Amygdala (tissue), 56 donors: ENCODE measurements at places on chromosomes 11 and 22.
A peak's percentile ranks its signal among the peaks of the same experiment; 100 is the strongest.

GRCh38 chr11:100867606-100868005 is 180.5 kb downstream of the ARHGAP42 start:
- DNase-seq, result no peak

DNA sequence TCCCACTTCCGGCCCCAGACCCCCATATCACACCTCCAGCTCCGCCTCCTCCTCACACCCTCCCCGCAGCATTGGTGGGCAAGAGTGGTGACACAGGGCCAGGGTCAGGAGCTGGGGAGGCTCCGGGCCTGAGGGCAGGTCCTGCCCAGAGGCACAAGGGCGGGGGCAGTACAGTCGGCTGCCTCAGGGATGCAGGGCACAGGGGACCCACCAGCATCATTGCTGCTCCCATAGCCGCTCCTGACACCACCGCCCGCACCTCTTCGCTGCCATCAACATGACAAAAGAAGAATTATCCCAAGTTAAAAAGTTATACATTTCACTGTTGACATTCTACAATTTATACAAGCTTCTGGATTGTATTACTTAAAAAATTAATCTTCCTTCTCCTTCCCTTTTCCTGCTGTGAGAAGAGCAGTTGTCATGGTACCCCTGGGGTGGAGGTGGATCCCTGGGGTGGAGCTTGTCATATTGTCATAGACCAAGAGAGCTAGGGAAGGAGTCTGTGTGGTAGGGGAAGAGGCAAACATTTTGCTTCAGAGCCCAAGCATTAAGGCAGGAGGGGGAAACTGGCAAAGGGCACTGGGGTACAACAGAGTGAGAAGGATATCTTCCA is 4.1 kb downstream of the SBF2 start:
- no peak for DNase-seq

DNA sequence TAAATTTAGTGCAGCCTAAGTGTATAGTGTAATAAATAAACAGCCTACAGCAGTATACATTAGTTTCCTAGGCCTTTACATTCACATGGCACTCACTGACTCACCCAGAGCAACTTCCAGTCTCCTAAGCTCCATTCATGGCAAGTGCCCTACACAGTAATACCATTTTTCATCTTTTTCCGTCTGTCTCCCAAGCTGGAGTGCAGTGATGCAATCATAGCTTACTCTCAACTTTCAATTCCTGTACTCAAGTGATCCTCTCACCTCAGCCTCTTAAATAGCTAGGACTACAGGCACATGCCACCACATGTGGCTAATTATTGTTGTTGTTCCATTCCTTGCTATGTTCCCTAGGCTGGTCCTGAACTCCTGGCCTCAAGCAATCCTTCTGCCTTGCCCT is 54.4 kb downstream of the FCHSD2 start:
- no peak for DNase-seq

GRCh38 chr11:72520815-72521214 is 86.5 kb upstream of the CLPB start:
- DNase-seq, result no peak

GRCh38 chr22:47111626-47112581 is 349.5 kb downstream of the TBC1D22A start:
- no peak for DNase-seq

GRCh38 chr22:19785461-19786263 is 25.1 kb downstream of the TBX1 start:
- no peak for DNase-seq

- peak; percentile 6 for DNase-seq
These were observed at the start of gene SYT13 for GRCh38 chr11:45285930-45286632. Gene SYT13, minus strand, starts transcription at chr11:45286341. Its CDS starts 134 bp downstream, at chr11:45286207.

DNA sequence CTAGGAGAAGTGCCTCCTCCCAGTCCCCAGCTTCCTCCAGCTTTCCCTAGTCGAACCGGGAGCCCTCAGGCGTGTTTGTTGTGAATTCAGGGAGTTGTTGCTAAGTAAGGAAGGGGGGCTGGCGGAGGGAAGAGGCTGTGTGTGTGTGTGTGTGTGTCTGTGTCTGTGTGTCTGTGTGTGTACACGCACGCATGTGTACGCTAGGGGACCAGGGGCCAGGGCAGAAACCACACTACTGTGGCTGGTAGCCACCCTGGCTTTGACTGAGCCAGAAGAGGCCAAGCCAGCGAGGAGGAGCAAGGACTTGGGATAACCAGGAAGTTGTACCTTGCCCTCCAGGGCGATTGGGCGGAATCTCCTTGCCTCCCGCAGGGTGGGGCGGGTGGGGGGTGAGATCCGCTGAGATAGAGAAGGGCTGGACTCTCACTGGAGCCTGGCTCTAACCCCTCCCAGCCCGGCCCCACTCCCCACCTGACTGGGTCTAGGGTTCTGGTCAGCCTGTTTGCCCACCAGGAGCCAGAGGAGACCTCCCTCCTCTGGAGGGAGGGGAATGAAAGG is 7.5 kb downstream of the BCL9L start:
- no peak for DNase-seq

GRCh38 chr11:29162491-29162890 is 854.3 kb downstream of the KCNA4 start:
- no peak for DNase-seq

- no peak for DNase-seq
These were observed 41.1 kb downstream of the OSBPL5 start for GRCh38 chr11:3123761-3124733.

GRCh38 chr11:32137263-32137662 is 46.4 kb downstream of the RCN1 start:
- no peak for DNase-seq

DNA sequence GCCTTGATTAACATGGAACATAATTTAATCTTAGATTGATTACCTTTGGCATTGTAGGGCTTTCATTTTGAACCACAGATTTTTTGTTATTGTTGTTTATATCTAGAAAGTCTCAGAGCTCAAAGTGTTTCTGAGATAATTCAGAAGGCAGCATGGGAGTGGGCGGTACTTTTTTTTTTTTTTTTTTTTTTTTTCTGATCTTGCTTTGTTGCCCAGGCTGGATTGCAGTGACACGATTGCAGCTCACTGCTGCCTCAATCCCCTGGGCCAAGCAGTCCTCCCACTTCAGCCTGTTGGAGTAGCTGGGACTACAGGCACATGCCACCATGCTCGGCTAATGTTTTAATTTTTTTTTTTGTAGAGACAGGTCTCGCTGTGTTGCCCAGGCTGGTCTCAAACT is 21.5 kb downstream of the CAT start:
- DNase-seq, result no peak

GRCh38 chr11:95911369-95911759 is 12.5 kb downstream of the MTMR2 start:
- no peak for DNase-seq

DNA sequence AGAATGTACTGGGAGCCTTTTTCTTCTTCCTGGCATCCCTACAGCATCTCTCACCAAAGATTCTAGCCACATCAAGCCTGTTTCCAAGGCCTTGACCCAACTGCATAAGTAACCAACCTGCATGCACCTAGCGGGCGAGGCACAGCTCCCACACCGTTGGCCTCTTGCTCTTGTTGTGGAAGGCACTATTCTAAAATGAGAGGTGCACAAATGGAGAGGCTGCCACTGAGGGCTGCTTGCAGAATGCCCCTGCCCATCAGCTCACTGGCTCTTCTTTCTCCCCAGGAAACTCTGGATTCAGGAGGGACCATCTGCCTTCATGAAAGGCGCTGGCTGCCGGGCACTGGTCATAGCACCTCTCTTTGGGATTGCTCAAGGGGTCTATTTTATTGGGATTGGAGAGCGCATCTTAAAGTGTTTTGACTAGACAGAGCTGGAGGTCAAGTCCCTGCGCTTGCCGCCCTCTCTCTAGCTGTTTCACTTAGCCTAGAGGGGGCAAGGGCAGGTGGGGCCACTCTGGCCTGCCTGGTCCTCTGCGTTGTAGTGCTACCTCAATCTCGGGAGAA is 26.6 kb downstream of the SLC25A18 start:
- DNase-seq, result no peak

DNA sequence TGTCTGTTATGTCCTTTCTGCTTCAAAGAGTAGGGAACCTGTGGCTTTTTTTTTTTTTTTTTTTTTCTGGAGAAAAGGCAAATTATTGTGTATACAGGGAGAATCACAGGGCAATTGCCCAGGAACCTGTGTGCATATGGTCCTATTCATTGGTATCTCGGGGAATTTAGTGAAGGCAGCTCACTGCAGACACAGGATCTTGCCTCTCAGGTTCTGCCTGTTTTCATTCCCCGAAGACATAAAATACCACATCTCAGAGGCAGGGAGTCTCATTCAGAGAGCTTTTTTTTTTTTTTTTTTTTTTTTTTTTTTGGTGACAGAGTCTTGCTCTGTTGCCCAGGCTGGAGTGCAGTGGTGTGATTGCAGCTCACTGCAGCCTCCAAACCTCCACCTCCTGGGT is 88.3 kb downstream of the OSBP2 start:
- no peak for DNase-seq

GRCh38 chr11:69376155-69377028 is 82.4 kb downstream of the MYEOV start:
- no peak for DNase-seq

DNA sequence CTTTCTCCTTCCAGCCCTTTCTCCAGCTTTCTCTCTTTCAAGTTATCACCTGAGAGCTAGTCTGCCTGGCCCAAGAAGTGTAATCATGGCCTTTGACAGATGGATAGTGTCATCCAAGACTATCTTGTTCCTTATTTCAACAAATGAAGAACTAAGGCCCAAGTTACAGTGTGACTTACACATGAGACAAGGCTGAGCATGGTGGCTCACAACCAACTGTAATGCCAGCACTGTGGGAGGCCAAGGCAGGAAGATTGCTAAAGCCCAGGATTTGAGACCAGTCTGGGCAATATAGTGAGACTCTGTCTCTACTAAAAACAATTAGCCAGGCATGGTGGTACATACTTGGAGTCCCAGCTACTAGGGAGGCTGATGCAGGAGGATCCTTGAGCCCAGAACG is 3.7 kb upstream of the RANGAP1 start:
- no peak for DNase-seq

DNA sequence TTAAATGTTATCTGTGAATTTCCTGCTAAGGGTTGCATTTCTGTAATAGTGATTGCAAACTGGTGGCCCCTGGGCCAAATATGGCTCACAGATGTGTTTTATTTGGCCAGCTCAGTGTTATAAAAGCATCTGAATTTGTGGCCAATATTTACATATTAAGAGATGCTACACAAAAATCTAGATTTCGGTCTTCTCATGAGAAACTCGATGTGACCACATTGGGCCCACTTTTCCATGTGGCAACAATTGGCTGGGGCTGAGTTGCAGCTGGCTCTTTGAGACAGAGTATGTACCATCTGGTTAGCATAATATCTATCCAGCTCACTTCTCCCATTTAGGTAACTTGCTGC is 244.5 kb upstream of the POU2AF2 start:
- no peak for DNase-seq

GRCh38 chr11:19105011-19105410 is 12.0 kb upstream of the ZDHHC13 start:
- DNase-seq, result no peak

DNA sequence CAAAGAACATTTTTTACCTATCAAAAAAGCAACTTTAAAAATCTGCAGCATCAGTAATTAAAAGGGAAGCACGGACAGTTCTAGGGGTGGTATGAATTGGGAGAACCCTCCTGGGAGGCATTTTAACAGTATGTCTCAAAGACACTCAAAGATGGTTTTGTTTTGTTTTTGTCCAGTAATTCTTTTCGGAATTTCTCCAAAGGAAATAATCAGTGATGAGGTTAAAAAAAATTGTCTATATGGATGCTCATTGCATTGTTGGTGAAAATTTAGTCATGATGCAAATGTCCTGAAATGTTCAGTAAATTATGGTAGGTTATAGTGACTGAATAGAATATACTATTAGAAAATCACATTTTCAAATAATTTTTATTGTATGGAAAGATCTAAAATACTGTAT is 115.1 kb downstream of the ATXN10 start:
- no peak for DNase-seq

- no peak for DNase-seq
These were observed 42.2 kb upstream of the INCENP start for GRCh38 chr11:62081378-62082291.

- DNase-seq, result no peak
These were observed at the start of gene MAPK11 for GRCh38 chr22:50269970-50270665. Gene MAPK11, minus strand, starts transcription at chr22:50270380. Its CDS starts 88 bp downstream, at chr22:50270292.

GRCh38 chr11:116226731-116227130 is 546.1 kb downstream of the BUD13 start:
- no peak for DNase-seq

GRCh38 chr11:64893194-64894069 is 15.0 kb upstream of the EHD1 start:
- DNase-seq, result no peak

GRCh38 chr11:74957937-74958629 is 9.0 kb downstream of the SPCS2 start:
- no peak for DNase-seq

DNA sequence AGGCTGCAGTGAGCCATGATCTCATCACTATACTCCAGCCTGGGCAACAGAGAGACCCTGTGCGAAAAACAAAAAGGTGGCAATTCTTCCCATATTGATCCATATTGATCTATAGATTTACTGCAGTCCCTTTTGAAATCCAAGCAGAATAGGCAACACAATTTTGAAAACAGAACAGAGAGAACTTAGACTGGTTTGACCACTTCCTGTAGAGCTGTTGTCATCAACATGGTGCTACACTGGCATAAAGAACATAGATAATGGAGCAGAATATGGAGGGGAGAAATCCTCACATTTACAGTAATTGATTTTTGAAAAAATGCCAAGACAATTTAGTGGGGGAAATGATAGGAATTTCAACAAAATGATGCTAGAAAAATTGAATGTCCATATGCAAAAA is 34.1 kb downstream of the GRK3 start:
- no peak for DNase-seq

DNA sequence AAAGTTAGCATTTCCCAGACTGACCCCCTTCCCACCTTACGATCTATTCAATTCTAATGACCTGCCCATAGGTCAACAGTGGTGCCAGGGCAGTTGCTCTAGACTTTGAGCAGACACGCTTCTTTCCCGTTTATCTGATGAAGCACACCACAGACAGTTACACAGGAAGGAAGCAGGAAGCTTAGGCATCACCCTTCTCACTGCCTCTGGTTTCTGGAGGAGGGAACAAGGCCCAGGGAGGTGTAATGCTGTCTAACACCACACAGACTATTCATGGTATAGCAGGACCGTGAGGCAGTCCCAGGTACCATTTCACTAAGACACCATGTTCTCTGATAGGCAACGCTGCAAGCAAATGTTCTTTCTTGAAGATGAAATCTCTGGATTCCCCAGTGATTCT is 279.4 kb downstream of the NTM start:
- no peak for DNase-seq

- no peak for DNase-seq
These were observed 25.2 kb downstream of the ALKBH3 start for GRCh38 chr11:43905813-43906241.

- DNase-seq, result no peak
These were observed 14.6 kb upstream of the CTSC start for GRCh38 chr11:88352139-88352538.
